ENCODE measurements at places on chromosomes 3 and 15.

GRCh38 chr15:44015545-44016305 is 179.3 kb downstream of the FRMD5 start:
- peak; percentile 20 for DNase-seq

DNA sequence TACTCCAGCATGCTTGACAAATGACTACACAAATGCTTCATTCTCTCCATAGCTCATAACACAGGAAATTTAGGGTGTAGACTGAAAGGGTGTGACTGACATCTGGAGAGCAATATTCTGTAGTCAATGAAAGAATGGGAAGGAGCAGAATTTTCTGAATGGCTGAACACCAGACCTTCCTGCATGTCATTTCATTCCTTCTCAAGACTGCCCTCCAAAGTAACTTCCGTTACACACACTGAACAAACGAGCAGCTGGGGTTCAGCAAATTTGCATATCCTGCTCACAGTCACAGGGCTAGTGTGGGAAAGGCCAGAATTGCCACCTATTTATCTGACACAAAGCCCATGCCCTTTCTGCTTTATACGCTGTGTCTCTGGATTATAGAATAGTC is 325.0 kb upstream of the CFAP20DC start:
- DNase-seq, result no peak

DNA sequence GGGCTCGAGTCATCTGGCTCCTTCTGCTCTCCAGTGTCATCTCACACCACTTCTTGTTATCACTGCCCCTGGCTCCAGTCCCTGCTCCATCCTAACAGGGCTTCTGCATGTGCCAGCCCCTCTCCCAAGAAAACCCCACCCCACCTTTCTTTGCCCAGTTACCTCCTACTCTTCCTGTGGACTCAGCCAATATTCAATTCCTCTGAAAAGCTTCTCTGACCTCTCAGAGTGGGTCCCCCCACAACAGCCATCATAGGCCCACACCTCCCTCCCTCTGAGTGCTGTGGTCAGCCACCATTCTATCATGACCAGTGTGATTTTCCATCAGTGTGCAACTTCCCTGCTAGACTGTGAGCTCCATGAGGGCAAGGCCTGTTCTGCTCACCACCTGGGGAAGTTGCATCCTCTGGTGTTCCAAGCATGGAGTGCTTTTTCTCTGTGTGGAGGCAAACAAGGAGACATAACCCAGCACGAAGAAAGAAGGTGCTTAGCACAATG is 71.6 kb downstream of the ADCY5 start:
- DNase-seq, result no peak

DNA sequence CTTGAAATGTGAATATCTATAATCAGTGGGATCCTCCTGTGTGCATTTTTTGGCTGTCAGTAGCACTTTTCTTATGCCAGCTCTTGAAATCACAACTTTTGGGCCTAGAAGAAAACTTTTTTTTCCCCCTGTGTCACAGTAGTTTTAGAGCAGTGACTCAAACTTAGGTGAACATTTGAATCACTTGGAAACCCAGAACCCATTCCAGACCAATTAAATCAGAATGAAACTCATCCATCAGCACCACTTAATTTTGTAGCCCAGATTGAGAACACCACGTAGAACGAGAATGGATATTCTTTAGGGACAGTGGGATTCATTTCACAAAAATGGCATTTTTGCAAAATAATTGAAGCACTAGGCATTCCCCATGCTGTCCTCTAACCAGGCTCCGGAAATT is 224.8 kb upstream of the NANOGP8 start:
- DNase-seq, result no peak

DNA sequence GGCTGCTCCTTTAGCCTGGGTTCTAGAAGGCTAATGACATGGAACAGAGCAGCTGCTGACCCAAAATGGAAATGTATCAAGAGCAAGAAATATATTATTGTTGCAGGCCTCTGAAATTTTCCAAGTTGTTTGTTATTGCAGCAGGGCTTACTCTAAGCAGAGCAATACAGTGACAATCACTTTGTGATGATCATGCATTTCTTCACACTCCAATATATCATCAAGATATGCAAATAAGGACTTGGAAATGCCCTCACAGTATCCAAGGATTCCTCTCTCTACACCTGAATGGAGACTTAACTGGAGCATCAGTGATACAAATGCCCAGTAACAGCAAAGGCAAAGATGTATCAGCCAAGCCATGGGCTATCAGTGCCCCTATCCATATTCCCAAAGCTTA is 89.6 kb downstream of the PDZRN3 start:
- no peak for DNase-seq

GRCh38 chr3:36444909-36445308 is 64.6 kb downstream of the STAC start:
- DNase-seq, result no peak

GRCh38 chr3:15664144-15664543 is 62.6 kb downstream of the BTD start:
- no peak for DNase-seq

- DNase-seq, result no peak
Measured at GRCh38 chr3:189282741-189283140, 111.0 kb downstream of the TPRG1 start.

DNA sequence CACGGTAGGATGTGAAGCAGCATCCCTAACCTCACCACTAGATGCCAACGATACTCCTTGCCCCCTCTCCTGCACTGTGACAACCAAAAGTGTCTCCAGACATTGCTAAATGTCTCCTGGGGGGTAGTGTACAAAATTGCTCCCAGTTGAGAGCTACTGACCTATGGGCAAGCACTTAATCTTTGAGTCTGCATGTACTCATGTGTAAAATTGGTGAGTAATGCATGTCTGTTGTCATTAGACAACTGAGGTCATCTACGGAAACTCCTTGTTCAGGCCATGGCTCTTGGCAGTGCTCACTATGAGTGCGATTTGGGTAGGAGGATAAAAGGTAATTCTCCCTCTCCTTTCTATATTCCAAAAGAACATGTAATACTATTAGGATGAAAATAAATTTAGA is 29.2 kb downstream of the PDHB start:
- no peak for DNase-seq

DNA sequence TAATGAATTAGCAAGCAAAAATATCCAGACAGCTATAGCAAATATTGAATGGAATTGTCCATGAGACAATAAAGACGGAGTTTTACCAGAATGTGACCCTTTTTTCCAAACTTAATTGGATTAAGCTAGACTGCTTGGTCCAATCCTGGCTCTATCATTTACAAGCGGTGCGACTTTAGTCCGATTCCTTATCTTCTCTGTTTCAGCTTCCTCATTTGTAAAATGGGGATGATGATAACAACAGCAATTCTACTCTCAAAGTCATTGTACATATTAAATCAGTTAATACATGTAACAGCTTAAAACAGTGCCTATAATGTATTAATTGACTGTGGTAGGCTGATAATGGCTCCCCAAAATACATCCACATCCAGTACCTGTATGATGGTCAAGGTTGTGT is 62.1 kb upstream of the CRBN start:
- DNase-seq, result no peak

DNA sequence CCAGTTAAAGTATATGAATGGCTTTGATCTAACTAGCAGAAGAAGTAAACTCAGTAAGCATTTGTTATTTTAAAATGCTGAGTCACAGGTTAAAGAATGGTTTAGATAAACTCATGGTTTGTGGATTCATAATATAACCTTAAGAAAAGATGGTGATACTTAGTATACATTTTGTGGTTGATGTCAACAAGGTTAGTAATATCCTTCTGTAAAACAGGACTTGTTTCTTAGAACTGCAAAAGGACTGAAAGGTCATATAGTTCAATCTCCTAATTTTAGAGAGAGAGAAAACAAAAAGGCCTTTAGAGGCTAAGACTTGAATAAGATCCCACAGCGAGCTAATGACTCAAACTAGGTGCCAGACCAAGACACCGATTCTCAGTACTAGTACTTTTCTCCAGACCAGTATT is 50.0 kb downstream of the STRIT1 start:
- DNase-seq, result no peak

DNA sequence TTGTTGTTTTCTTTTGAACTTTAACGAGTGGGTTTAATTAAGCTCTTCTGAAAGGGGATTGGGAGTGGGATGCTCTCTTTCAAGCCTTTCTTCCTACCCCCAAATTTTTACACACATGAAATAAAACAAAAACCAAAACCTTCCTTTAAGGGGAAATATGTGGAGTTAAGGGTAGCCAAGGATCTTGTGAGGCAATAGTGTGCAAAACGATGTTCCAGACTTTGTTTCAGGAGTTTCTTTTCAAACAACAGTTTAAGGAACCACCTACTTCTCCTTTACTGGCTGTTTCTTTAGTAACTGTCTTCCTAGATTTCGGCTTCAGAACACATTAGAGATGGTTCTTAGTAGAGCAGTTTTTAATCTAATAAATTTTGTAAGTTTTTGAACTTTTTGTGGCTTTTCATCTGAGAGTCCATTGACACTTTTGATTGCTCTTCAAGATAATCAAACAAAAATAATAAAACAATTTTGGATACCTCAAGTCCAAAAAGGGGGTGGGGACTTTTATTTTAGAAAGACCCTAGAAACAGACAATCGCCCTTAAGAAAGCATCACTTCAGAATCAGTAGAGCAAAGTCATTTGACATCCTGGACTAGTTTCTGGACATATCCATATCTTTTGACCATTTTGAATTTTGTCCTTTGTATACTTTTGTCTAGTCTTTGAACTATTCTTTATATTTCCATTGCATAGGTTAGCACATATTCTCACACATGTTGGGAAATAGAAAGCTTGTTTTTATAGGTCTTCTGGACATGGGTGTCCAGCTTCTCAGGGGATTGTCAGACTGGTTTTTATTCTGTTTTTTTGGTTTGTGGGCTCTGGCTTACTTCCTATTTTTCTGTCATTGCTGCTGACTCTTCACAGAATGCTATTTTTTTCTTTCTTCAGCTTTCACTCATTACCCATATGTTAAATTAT is 6.0 kb downstream of the DIPK2A start:
- DNase-seq, result peak; percentile 40

- no peak for DNase-seq
Measured at GRCh38 chr3:77370413-77370812, 330.5 kb downstream of the ROBO2 start.

DNA sequence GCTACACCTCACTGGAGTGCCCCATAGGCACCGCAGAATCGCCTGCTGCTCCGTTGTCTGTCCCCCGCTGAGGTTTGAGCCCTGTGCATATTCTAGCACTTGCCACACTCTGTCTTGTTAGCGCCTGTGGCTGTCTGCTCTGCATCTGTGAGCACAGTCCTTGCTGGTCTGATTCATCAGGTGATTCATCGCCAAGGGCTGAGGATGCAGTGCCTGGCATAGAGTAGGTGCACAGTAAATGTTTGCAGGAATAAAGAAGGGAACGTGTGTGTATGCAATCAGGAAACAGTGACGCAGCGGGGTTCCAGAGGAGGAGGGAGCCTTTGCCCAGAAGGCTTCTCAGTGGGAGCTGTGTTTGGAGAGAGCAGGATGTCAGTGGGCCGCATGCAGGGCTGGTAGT is 124.0 kb upstream of the PLXNA1 start:
- no peak for DNase-seq

DNA sequence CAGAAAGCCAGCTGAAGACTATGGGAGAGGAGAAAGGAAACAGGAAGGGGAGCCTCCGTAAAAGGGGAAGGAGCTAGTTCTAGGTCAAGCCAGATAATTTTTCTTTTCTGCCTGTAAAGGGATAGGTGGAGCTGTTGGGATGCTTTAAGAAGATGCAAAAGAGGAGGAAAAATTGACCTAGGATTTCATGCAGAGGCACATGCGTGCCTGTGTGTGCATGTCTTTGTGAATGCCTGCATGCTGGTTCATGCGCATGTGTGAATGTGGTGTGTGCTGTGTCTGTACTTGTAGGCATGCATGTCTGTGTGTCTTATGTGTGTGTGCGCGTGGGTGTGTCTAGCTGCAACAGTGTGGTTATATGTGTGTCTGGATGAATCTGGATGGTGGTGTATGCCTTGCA is 27.3 kb downstream of the CCDC33 start:
- DNase-seq, result no peak

GRCh38 chr3:130539005-130539404 is 22.0 kb downstream of the COL6A6 start:
- peak; percentile 9 for DNase-seq

DNA sequence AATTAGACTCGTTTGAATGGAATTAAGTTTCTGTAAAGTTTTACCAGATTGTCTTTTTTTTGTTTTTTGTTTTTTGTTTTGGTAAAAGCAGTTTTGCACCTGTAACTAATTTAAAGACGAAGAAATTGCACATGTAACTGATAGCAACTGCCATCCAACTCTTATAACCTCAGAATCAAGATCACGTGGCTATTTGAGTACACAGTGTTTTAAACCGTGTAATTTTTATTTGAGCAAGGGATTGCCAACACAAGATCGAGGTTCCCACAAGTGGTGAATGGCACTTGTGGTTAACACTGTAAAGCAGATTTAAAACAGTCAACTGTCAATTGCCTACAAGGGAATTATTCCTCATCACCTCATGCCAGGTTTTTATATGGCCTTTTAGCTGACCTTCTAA is 67.3 kb downstream of the PPARG start:
- DNase-seq, result no peak

DNA sequence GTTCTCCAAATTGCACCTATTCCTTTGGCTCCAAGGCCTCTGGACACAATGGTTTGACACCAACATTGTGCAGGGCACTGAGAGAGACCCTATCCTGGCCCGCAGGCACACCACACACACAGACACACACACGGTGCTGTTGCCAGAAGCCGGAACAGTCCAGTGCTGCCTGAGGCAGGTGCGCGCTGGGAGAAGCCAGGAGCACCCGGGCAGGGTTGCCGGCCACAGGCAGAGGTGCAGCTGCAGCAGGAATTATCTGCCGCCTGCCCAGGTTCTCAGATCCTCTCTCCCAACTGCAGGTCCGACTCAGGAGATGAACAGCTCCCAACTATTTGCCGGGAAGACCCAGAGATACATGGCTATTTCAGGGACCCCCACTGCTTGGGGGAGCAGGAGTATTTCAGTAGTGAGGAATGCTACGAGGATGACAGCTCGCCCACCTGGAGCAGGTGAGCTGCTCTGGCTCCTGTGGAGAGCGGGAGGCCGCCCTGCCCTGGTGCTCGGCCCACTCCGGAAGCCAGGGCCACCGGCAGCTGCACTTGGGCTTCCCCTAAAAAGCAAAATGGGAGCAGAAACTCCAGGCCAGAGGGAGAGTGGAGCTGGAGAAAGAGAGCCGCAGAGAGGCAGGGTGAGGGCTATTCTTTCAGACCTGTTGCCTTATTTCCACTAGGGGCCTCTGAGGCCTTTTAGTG is 42.9 kb downstream of the CHDH start:
- no peak for DNase-seq
